ENCODE measurements at places on chromosomes 3 and 15. TPM values are rescaled to one million over a fixed set of nuclear protein-coding genes. Genes with fewer than 3 reads are reported as not detected.

GRCh38 chr15:22904736-22905135 is 66.3 kb downstream of the NIPA2 start:
- no peak for DNase-seq

- DNase-seq = no peak
These were observed 63.9 kb downstream of the IQSEC1 start for GRCh38 chr3:13009132-13009945.

PLA1A gene
- 10.6 TPM for total RNA-seq

DNA sequence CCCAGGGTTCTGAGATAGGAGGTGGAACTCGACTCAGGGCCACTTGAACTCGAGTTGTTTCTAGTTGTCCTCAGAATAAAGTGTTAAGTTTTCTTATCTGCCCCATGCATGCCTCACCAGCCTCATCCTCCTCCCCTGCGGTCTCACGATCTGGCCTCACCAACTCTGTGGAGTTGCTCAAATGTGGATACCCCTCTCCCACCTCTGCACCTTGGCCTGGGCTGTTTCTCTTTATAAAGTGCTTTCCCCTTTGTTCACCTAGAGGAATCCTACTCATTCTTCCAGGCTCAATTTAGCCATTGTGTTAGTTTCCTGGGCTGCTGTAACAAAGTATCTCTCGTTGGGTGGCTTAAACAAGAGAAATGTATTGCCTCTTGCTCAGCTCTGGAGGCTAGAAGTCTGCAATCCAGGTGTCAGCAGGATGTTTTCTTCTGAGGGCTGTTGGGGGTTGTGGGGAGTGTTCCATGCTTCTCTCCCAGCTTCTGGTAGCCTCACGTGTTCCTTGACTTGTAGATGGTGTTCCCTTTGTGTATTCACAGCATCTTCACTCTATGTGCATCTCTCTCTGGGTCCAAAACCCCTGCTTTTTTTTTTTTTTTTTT is 100.7 kb downstream of the MEX3B start:
- DNase-seq = no peak

CCR9 gene
- total RNA-seq = 0.12 TPM

TNIK gene
- 42.0 TPM for total RNA-seq

SLC24A5 gene
- total RNA-seq = 6.5 TPM

DNA sequence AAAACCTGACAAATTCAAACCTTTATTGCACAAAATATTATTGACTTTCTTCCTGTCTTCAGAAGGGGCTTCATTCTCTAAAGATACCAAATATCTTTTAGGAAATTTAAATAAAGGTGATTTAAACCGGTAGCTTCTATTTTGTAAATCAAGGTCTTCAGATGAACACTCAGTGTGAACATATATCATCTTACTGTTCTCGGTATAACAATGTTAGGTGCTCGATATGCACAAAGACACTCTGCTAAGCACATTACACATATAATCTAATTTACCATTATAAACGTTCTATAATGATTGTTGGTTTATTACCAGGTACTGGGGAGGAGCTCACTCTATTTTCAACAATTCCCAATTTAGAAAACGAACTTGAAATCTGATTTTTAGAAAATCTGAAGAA is 225.4 kb upstream of the AZI2 start:
- DNase-seq = no peak

GRCh38 chr3:18208856-18209255 is 216.3 kb downstream of the SATB1 start:
- no peak for DNase-seq

- DNase-seq = no peak
These were observed 29.2 kb upstream of the PRICKLE2 start for GRCh38 chr3:64254443-64254842.

MBNL1 gene
- 246 TPM for total RNA-seq

GRCh38 chr3:51683566-51683965 is 12.5 kb downstream of the TEX264 start:
- peak; percentile 28 for DNase-seq

DNA sequence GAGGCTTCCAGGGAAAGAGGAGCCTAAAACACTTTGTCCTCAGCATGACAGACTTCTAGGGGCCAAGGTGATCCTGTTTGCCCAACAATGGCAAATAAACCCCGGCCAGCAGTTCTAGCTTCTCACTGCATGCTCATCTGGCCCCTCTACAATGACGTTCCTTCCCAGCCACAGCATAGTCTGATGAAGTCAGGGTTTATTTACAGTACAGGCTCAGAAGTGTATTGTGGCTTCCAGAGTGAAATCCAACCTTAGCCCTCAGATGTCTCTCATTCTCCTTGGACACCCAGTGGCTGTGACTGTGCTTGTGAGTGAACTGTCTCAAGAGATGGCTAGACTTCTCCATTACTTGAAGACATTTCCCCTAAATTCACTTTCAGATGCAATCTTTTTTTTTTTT is 40.8 kb downstream of the BFSP2 start:
- no peak for DNase-seq

DNA sequence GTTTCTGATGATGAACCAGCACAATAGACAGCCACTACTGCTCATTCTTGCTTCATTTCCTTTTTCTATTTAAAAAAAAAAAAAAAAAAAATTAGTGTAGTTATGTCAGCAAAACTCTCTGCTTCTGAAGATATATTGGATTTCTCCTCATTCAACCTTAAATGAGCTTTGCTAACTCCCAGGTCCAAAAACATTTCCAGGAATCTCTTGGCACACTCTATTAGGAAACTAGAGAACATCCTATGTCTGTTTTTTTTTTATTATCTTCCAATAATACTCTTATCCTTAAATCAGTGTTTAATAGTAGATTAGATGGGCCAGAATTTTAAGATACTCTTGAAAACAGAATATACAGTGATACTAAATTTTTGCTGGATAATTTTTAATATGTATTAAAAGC is 398.0 kb downstream of the NAALADL2 start:
- DNase-seq = no peak

CKMT1A gene
- total RNA-seq = 6.2 TPM

- no peak for DNase-seq
These were observed 379.1 kb downstream of the MCTP2 start for GRCh38 chr15:94610485-94610884.

GRCh38 chr3:120791913-120792312 is 49.4 kb downstream of the GTF2E1 start:
- no peak for DNase-seq

DNA sequence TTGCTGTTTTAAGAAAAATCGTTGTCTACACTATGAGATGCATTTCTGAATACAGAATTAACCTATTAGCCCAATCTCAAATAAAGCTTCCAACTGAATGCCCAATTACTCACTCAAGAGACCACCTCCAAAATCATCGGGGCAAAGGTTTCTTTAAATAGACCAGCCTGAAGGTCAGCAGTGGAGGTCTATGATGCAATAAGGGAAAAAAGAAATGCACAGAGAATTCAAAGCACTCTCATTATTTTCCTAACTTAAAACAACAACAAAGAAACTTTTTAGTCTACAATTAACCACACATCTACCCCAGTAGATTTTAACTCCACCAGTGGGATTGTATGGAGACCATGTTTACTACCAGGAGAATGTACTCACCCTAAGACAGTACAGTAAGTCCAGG is 657.7 kb upstream of the CCDC54 start:
- no peak for DNase-seq

STAC gene
- total RNA-seq = 16.7 TPM

DNA sequence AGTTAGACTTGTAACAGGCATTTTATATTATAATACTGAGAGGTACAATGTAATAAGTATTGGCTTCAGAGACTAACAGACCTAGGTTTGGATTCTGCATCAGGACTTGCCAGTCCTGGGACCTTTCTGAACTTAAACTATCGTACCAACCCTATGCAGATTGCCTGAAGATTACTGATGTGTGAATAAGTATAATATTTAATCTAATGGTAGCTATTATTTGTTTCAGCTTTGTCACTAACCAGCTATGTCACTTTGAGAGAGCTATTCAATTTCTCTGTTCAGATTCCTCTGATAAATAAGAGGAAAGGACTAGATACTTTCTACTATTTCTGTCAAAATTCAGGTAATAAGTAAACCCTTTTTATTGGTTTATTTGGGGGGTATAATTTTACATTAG is 184.4 kb upstream of the NECTIN3 start:
- DNase-seq = no peak

- DNase-seq = peak; percentile 88
These were observed at the start of gene PAQR5 for GRCh38 chr15:69298697-69299441. Gene PAQR5 (plus strand): TSS chr15:69298912. CDS start chr15:69360081, 61,169 bp downstream.

ACKR4 gene
- 4.8 TPM for total RNA-seq

DNA sequence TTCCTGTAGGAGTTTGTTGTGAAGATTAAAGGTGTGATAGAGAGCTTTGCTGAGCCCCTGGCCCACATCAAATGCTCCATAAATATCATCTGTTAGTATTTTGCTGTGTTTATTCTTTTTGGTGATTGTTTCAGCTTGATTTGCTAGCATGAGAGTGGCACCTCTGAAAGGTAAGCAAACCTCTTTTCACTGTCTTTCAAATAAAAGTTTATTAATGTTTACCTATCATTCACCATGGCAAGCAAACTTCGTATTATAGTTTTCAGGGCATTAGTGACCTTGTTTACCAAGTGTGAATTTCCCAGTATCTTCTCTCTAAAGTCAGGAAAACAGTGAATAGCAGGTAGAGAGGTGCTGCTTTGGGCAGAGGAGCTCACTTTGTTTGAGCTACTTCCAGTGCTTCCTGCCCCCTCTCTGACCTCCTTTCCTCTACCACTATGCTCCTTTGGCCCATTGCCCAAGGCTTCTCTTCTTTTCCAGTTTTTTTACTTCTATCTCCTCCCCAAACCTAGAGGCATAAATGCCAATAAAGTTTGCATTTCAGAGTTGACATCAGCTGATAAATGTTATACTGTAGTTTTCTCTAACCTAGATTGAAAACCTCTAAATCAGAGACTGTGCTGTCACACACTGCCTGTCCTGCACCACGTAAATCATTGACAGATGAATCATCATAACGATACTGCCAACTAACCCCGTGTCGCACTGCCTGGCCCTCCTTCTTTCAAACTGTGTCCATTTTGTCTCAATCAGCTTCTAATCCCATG is 569.0 kb downstream of the TUSC7 start:
- no peak for DNase-seq

GRCh38 chr3:162143180-162143579 is 646.6 kb downstream of the OTOL1 start:
- no peak for DNase-seq

SLC22A14 gene
- total RNA-seq = not detected

All from left lung (tissue), 14 donors.